Fibroblast of the aortic adventitia (primary cell): ENCODE measurements at places on chromosomes 7 and 10.
A peak's percentile ranks its signal among the peaks of the same experiment; 100 is the strongest.

DNA sequence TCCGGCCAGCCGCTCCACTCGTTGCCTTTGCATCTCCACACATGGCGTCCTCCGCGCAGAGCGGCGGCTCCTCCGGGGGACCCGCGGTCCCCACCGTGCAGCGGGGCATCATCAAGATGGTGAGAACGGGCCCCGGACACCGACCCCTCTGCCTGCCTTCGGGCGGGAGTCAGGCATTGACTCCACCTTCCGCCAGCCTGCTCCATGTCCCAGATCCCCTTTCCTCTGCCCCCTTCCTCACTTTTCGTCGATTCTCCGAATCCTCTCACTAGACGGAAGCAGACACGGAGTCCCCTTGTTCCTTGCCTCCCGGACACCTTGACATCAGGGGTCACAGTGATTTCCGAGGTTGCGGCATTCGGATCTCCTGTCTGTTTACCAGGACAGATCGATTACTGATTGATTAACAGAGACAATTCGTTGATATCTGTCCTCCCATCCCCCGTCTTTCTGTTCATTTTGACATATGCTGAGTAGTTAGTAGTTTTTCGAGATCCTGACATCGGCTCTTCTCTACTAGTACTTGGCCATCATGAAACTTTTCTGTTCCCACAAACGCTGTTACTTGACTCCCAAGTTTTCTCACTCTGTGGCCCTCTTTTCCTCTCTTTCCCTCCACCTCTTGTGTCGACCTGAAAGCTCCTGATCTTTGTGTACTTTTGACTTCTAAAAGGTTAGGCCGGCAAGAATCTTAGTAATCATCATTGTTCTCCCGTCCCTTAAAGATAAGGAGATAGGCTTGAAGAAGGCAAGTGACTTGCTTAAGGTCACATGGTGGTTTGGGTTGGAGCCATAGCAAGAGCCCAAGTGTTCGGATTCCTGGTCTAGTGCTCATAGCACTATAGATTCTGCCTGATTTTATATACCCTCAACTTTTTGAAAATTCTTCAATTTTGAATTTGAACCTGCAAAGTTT, 597 bp downstream of the SND1 start:
- peak; percentile 59 for DNase-seq

GRCh38 chr7:152865461-152865860, 105.9 kb downstream of the ACTR3B start:
- no peak for DNase-seq

- DNase-seq: no peak
These were observed 14.0 kb downstream of the SLC16A12 start for GRCh38 chr10:89521368-89521767.

GRCh38 chr7:113267271-113267670, 148.9 kb upstream of the SMIM30 start:
- DNase-seq: peak; percentile 15

DNA sequence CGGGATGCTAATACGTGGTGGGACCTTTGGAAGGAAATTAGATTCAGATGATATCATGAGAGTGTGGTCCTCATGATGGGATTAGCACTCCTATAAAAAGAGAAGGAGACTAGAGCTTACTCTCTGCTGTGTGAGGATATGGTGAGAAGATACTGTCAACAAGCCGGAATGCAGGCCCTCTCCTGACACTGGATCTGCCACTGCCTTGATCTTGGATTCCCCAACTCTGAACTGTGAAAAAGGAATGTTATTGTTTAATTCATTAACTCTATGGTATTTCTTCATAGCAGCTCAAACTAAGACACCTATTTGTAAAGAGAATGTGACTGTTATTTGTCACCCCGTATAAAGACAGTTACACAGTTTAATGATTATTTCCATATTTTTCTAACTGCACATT, 1227.5 kb upstream of the C7orf33 start:
- DNase-seq: no peak

DNA sequence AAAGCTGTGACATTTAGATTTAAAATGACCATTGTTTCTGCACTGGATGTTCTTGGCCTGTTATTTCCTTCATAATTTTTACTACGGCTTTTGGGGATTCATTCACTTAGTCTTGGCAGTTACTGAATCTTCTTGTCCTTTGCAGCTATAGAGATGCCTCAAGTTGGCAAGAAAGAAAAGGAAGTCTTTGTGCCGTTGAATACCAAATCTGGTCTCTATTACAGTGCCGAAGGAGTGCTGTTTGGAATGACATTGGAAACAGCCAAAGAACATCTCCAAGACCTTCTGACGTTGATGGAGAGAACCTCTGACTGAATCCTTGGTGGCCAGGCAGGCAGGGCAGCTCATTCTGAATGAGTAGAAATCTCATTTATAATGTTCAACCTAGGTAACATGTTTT, 54.3 kb upstream of the NRP1 start:
- no peak for DNase-seq

DNA sequence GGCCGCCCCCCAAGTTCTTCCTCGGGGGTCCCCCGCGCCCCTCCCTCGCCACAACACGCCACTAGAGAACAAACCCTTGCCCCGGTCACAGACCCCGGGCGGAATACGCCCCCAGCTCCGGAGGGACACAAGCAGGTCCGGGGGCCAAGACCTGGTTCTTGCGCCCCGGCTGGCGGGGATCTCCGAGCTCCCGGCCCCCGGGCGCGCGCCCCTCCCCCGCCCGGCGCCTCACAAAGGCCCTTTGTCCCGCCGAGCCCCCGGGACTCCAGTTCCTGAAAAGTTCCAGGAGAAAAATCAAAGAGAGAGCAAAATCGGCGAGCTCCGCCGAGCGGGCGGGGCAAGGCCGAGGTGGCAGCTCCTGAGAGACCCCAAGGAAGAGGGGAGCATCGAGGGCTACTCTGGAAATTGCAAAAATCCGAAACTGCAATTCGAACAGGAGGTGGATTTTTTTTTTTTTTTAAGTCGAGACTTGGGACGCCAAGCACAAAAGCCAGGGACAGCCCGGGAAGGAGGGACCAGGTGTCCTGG, 4.0 kb downstream of the TNRC18 start:
- no peak for DNase-seq

DNA sequence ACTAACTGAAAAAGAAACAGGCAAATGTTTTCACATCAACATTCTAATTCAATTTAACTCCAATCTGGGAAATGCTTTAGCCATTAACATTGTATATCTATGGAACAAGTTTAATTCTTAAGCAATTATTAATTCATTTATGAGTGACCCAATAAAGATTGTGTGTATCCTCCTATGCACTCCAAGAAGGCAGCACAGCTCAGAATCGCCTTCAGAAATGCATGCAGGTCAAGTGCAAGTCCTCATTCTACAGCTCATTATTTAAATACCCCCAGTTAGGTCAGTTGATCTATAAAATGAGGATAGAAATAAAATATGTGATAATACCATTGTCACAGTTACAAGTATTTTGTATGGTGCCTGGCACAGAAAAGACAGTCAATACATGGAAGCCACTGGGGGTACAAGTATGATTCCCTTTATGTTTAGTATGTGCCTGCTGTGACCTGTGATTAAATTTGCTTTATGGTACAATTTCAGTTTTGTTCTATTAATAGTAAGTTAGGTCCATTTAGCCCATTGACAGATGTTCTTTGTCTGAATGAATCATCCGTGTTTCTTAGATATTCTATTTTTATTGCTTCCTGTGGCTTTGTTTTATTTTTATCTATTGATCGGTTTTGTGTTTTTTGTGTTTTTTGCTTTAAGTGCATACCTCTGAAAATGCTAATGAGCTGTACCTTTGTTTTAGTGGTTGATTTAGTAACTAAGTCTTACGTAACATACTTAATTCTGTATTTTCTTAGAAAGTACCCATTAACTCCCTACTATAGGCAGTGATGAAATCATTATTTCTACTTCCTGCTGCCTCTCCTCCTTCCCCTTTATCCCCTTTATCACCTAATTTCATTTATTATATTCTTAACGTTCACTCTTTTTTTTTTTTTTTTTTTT, 42.8 kb downstream of the CPXM2 start:
- DNase-seq: no peak

GRCh38 chr10:11197878-11198277, 180.2 kb downstream of the CELF2 start:
- DNase-seq: no peak

- no peak for DNase-seq
These were observed 390.7 kb downstream of the INHBA start for GRCh38 chr7:41312235-41312634.

GRCh38 chr10:91901784-91902677, 7.3 kb downstream of the FGFBP3 start:
- peak; percentile 91 for DNase-seq

DNA sequence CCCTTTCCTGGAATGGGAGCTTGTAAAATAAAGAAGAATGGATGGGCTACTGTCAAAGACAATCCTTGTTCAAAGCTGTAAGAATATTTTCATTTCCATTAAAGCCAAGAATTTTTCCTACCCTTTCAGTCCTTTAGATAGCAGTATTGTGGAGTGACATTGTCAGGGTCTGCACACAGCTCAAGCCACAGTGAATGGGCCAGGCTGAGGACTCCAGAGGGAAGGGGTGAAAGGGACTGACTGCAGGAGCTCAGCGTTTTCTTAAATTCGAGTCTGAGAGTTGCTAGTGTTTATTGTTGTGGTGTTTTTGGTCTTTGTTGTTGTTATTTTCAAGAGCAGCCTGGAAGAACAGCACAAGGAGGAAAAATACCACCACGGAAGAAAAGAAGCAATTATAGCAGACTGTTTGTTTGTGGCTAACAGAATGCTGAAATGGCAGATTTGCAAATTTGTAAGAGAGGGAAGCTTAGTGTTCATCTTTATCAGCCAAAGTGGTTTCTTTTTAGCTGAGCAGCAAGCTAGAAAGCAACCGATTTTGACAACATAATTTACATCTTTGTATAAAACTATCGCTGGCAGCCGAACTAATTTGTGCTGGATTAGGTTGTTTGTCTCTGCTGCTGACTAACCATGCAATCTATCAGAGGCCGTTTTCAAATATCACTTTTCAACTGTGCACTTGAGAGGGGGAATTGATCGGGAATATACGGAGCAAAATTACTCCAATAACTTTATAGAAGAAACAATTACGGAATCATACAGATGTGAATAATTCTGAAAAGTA, 192.1 kb downstream of the LRMDA start:
- DNase-seq: no peak

DNA sequence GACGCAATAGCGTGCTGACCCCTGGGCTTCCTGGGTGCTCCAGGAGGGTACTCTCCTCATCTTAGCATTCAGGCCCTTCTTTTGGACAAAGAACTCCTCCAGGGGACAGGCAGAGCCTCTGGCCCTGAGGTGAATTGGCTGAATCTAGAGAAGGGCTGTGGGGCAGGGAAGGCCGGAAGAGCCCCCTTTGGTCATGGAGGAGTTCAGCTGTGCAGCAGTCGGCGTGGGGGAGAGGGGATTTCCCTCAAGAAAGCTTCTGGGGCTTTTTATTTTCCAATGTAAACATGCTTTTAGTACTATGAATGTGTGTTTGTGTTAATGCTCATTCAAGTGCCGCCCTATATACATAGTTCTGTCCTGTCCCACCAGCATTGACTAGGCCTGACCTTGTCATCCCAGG, 38.8 kb downstream of the FIGNL1 start:
- DNase-seq: no peak

DNA sequence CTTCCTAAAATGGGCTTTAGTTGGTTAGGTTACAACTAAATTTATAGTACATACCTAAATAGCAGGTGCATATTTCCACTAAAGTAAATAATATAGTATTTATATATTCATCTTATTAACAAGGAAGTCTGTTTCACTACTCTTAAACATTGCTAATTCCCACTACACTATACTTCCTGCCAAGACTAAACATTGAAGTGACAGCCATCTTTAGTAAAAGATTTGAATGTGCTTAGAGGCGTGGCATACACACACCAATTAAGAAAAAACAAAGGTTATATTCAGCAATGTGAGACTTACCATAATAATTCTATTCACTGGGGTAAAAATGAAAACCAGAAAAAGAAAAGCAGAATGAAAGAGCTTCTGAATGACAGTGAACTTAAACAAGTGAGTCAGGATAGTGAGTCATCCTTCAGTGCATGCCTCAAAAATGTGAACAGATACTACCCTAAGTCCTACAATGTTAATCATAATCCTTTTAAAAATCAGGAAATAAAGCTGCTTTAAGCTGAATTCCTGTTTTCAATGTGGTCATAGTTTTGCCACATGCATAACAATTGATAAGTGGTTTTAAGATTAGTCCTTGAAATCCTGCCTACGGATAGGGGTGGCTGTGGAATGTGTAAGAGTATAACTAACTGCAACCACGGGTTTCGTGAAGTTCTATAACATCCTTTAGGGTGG, 59.4 kb downstream of the USP6NL start:
- peak; percentile 95 for DNase-seq

GRCh38 chr7:35549781-35550180, 145.2 kb downstream of the HERPUD2 start:
- no peak for DNase-seq

- DNase-seq: no peak
These were observed 205.6 kb upstream of the CSTF2T start for GRCh38 chr10:51905032-51905431.

- DNase-seq: peak; percentile 48
These were observed 16.0 kb downstream of the FAM13C start for GRCh38 chr10:59346321-59346720.

- peak; percentile 63 for DNase-seq
These were observed 10.4 kb downstream of the ANLN start for GRCh38 chr7:36400036-36400435.

DNA sequence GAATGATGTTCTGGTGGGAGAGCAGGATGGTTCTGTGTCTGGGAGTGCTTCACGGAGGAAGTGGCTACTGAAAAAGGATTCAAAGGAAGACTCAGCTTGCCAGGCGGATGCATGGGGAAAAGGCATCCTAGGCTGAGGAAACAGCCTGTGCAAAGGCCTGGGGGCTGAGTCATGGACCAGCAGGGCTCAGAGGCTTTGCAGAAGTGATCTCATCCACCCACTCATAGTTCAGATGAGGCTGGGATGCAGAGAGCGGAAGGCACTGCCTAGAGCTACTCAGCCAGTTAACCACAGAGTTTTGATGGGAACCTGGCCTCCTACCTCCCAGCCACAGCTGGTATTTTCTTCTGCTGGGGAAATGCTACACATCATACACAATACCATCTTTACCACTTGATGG, 15.8 kb upstream of the ADAMTS14 start:
- DNase-seq: peak; percentile 96

GRCh38 chr10:102120142-102120990, at the start of gene LDB1:
TSS of gene LDB1 (minus strand) at chr10:102120368. CDS start at chr10:102120110, 258 bp downstream.
- DNase-seq: peak; percentile 72

DNA sequence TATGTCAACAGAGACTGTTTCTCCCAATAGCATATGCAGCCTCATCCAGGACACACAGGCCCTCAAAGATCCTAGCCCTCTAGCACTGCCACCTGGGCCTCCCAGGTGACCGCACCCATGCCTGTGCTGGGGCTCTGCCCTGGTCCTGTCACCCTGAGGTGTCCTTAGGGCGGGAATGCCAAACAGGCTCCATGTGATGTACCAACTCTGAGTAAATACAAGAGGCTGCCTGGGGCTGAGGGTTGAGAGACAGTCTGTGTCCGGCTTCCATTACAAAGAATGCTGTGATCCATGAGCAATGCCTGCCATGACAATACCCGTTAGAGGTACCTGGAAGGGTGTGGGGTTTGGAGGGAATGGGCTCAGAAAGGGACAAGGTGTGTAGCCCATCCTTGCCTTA, 83.0 kb upstream of the KAT6B start:
- DNase-seq: no peak
